Stimulated activated CD4-positive, alpha-beta T cell treated with anti-CD3 and anti-CD28 coated beads, Interleukin-12 subunit alpha, Interleukin-12 subunit beta, amount 100 ng/mL, for 48 hours (primary cell): ENCODE measurements at places on chromosomes 12 and 14.
A peak's percentile ranks its signal among the peaks of the same experiment; 100 is the strongest.

DNA sequence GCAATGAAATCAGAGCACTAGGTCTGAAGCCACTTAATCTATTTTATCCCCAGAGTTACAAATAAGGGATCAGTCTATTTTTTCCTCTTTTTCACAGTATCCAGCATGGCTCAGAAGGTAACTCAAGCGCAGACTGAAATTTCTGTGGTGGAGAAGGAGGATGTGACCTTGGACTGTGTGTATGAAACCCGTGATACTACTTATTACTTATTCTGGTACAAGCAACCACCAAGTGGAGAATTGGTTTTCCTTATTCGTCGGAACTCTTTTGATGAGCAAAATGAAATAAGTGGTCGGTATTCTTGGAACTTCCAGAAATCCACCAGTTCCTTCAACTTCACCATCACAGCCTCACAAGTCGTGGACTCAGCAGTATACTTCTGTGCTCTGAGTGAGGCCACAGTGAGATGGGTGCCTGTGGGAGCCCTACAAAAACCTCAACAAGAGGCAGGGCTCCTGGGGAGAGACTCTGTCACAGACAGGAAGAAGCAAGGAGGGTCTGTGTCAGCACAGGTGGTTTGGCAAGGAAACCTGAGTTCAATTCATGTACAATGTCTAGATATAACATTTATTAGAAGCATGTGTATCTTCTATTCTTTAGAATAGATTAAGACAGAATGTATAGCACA lies 334.3 kb upstream of the OR4E1 start:
- no peak for DNase-seq

GRCh38 chr12:54463484-54463883 lies 9.9 kb downstream of the GTSF1 start:
- no peak for DNase-seq

DNA sequence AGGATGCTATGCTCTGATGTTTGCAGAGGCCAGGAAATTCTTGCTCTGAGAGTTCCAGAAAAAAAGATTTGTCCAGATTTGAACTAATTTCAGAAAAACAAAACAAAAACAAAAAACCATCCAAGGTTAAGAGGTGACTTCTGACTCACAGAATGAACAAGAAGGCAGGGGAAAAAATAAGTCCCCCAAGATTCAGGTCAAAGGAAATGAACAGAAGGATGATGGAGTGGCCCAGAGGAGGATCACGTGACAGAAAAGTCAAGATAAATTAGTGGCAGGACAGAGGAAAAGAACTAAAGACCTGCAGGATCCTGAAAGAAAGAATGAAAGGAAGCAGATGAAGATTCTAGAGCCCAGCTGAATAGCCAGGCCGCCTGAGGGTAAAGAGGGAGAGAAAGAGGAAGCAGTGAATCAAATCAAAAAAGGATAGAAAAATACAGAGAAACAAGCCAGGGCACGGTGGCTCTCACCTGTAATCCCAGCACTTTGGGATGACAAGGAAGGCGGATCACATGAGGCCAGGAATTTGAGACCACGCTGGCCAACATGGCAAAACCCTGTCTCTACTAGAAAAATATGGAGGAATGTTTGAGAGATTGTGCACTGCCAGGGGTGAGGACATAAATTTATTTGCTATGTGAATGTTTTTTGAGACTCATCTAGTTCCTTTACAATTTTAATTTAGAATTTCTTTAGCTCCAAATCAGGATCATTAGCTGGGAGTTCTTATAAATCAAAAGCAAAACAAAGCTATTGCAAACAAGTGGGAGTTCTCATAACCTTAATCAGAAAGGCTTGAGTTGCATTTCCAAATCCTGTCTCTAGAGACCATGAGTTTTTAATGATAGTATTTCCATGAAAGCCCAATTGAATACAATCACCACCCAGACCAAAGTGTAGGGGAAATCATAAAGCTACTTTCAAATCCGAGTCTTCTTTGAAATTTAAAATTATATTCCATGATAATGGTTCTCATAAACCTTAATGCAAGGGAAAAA lies 217.1 kb upstream of the PLEKHG7 start:
- DNase-seq = no peak

DNA sequence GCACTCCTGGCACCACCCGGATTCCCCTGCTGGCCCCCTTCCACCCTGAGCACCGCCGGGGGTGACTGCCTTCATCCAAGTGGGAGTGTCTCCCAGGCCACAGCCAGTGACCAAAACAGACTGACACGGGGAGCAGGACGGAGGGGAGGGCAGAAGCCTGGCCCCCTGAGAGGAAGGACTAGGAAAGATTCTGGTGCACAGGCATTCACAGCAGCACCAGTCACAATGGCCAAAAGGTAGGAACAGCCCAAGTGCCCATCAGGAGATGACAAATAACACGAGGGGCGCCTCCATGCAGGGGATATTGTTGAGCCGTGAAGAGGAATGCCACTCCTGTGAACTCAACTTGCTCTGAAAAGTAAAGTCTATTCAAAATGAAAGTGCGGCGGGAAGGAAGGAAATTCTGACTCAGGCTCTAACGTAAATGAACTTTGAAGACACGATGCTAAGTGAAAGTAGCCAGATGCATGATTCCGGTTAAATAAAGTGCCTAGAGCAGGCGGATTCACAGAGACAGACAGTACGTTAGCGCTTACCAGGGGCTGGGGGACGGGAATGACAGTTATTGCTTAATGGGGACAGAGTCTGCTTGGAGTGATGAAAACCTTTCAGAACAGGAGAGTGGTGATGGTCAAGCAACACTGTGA lies 146.1 kb upstream of the NCOR2 start:
- DNase-seq = peak; percentile 51

DNA sequence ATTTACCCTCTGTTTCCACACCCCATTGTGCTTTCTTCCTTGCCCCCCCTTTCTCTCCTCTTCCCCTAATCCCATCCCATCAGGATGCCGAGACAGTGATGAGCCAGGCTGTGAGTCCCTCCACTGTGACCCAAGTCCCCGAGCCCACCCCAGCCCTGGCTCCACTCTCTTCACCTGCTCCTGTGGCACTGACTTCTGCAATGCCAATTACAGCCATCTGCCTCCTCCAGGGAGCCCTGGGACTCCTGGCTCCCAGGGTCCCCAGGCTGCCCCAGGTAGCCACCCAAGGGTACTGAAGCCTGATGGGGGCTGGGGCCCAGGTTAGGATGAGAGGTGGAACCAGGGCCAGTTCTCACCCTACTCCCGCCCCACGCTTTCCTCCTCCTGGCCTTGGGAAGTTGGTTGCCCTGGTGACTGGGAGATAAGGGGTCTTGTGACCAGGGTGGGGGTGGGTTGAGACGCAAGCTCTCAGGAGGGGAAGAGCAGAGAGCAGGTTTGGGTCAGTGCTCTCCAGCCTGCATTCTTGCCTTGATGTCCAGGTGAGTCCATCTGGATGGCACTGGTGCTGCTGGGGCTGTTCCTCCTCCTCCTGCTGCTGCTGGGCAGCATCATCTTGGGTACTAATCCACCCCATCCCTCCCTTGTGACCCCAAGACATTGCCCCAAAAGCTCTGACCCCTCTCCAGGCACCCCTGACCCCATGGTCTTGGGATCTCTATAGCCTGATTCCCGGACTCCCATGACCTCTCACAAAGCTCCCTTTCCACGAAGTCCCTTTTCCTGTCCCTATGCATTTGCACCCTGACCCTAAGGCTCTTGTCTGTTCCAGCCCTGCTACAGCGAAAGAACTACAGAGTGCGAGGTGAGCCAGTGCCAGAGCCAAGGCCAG lies 1.2 kb downstream of the AMHR2 start:
- no peak for DNase-seq

- DNase-seq = no peak
These were observed 223.4 kb upstream of the BTG1 start for GRCh38 chr12:92369056-92369455.

GRCh38 chr14:59208224-59208814 lies 19.9 kb downstream of the DAAM1 start:
- DNase-seq = no peak

- no peak for DNase-seq
These were observed 24.0 kb downstream of the FAM222A start for GRCh38 chr12:109737631-109738030.

DNA sequence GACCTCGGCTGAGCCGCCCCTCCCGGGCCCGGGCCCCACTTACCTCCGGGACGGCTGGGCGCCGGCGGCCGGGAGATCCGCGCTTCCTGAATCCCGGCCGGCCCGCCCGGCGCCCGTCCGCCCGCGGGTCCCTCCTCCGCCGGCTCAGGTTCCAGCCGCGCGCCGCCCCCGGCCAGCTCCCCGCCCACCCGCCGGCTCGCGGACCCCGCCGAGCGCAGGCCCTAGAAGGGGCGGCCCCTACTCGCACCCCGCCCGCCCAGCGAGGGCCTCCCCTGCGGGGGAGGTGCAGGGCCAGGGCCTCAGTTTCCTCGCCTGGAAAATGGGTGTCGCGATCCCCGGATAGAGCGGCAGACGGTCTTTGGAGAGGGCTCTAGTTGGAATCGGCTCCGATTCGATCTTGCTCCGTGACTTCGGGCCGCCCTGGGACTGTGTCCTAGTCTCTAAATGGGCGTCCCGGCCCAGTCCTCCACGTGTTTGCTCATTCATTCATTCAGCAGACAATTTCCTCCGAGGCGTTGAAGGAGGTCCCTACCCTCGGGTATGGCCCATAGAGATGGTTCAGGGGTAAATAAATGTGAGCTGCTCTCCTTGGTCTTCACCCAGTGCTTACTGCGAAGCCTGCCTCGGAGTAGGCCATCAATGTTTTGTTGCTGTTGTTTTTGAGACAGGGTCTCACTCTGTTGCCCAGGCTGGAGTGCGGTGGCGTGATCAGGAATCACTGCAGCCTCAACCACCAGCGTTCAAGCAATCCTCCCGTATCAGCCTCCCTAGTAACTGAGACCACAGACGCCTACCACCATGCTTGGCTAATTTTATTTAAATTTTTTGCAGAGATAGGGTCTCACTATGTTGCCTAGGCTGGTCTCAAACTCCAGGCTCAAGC lies at the start of gene TRPV4:
Gene TRPV4, minus strand, starts transcription at position 92 of the 883 bp plus-strand sequence. CDS start 18,602 bp downstream, outside the sequence.
- DNase-seq = no peak

DNA sequence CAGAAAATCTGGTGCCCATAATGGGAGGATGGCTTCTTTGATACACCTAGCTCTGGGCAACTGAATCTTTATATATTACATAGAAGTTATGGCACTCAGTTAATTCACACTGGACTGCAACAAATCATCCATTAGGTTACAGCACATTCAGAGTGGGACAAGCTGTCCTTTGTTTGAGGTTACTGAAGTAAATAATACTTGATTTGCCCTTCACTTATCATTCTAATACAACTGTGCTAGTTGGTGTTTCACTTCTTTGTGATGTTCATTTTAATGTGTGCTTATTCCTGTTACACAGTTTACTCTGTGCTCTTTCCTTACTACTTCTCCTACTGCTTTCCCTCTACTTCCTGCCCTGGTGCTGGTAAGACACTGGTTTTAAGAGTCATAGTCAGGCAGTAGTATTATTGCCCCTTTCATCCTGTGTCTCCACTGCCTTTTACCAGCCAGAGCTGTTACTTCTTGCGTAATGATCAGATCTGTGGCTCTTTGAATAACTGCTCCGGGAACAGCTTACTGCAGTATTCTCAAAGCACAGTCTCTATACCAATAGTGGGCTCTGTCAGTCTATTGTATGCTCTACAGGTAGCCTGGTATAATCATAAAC lies 36.4 kb upstream of the GXYLT1 start:
- no peak for DNase-seq

GRCh38 chr12:27967551-27968054 lies 4.9 kb downstream of the PTHLH start:
- DNase-seq = no peak

GRCh38 chr14:23366426-23366921 lies 1.5 kb upstream of the EFS start:
- DNase-seq = no peak

DNA sequence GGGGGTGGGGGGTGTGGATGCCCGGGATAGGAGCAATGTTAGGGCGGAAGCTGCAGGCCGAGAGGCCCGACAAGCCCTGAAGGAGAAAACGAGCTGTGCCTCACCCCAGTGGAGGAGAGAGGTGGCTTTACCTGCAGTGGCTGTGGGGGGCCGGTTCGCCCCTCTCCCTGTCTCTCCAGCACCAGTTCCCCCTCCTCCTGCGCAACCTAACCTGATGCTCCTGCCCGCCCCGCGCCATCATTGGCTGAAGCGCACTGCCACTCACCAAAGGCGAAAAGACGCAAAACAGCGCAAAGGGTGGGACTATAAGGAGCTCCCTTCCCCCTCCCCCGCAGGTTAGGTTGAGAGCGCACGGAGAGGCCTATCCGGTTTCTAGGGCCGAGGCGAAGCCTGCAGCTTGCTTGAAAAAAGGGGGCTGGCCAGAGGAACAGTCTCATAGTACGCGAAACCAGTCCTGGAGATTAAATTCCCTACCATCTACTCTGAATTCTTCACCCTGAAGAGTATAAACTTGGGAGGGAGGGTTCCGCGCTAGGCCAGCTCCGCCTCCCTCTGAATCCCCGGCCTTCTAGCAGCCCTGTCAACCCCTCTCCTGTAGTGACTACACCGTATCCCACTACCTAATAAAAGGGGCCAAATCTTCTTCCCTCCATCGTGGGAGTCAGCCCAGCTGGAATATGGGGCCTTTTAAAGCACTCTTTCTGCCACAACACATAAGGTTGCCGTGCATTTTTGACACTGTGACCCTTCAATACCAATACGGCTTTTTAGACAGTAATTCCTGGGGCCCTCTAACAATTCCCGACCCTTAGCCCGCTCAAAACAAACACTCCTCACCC lies 18.6 kb downstream of the CHD8 start:
- peak; percentile 96 for DNase-seq

GRCh38 chr14:104149278-104149595 lies 10.8 kb downstream of the KIF26A start:
- no peak for DNase-seq

DNA sequence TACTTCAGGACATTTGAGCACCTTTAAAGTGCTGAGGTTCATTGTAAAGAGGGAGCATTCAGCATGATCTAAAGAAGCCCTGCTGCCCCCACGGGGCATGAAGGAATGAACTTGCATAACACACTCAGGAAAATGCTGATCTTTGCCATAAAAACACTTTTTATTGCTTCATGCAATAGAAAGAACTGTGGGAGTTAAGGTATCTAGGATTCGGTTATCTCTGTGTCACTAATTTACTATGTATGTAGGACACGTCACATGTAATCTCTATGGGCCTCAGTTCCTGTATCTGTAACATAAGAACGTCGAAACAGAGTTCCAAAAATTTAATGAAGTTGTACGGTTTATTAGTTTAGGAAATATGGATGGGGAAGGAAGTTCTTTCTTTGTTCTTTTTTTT lies 33.0 kb downstream of the BTBD7 start:
- no peak for DNase-seq

- DNase-seq = no peak
These were observed 123.8 kb downstream of the DUSP6 start for GRCh38 chr12:89228491-89228890.

DNA sequence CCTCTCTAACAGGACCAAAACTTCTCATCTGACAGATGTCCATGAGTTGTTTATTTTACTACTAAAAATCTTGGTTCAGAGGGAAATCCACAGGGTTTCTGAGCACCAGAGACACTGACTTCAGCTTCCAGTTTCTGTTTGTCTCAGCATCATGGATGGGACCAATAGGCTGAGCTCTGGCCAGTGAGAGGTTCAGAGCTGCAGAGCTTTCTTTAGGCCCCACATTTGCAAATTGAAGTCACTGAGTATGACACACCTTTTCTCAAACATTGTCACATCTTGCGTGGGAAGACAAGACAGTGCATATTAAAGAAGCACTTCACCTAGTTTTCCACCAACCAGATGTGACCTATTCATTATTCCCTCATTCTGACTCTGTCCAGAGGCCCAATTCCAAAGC lies 45.2 kb downstream of the RDH12 start:
- DNase-seq = no peak
